Osteocyte (in vitro differentiated cells): ENCODE measurements at places on chromosomes 13 and 19. TPM values are rescaled to one million over a fixed set of nuclear protein-coding genes. Genes with fewer than 3 reads are reported as not detected.

DNA sequence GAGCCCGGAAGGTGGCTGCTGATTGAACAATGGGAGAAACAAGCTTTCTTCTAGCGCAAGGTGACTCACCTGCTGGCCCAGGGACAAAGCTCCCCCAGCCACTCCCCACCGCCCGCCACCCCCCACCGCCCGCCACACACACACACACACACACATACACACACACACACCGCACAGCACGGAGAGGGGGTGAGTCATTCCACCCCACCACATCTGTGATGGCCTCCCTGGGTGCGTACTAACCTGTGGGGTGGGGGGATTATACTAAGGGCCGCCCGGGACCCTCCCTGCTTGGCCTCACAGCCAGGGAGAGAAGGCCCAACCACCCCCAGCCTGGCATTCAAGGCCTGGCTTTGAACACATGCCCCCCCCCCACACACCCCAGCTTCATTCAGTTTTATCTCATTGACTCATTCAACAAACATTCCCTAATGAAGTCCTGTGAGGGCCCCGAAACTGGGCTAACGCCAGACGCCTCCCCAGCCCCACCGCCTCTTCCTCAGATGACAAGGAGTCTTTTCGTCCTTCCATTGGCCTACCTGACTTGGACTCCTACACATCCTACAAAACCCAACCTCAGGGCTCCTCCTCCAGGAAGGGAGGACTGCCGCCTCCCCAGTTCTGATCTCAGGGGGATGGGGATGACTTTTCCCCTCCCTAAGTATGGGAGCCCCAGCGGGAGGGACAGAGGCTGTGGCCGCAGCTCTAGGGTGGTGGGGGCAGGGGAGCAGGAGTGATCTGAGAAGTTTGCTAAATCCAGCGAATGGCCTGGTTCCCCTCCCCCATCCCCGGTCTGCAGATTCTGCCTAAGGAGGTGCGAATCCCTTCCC, 5.8 kb upstream of the ONECUT3 start:
- DNase-seq: no peak

GRCh38 chr13:59364641-59365085, 799.1 kb downstream of the DIAPH3 start:
- DNase-seq: no peak

DNA sequence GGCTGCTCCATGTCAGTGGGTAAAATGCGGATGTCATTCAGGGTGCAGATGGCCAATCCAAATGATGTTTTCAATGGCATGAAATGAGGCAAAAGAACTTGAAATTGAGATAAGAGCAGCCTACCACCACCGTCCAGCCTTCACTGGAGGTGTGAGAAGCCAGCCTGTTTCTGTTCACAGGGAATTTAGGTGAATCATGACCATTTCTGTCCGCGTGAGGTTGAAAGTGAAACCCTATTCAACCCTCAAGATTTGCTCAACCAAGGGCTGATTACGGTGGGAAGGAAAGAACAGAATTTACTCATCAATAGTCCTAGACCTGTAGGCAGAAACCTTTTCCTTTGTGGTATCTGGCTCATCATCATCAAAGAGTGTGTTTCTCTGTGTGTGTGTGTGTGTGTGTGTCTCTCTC, 370.7 kb downstream of the COG6 start:
- DNase-seq: no peak

GRCh38 chr13:32124743-32125142, 93.2 kb downstream of the FRY start:
- no peak for DNase-seq

GRCh38 chr19:28405346-28405742, 807.6 kb downstream of the UQCRFS1 start:
- DNase-seq: peak; percentile 65

- DNase-seq: no peak
Measured at GRCh38 chr19:55451163-55451964, 8.3 kb upstream of the SHISA7 start.

DNA sequence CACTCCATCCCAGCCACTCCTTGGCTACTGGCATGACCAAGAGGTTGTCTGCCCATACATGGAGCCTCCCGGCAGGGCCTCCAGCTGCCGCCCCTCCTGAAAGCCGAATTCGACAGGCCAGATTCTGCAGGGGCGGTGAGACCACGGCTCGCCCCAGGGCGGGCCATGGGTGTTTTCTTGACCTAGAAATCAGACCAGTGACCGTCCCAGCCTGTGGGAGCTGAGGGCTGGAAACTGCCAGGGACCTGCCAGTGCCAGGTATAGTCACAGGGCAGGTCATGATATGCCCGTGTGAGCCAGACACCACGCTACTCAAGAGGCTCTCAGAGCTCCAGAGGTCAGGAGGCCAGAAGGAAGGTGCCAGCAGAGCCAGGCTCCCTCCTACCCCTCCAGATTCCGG, 16.8 kb downstream of the DAPK3 start:
- no peak for DNase-seq

DNA sequence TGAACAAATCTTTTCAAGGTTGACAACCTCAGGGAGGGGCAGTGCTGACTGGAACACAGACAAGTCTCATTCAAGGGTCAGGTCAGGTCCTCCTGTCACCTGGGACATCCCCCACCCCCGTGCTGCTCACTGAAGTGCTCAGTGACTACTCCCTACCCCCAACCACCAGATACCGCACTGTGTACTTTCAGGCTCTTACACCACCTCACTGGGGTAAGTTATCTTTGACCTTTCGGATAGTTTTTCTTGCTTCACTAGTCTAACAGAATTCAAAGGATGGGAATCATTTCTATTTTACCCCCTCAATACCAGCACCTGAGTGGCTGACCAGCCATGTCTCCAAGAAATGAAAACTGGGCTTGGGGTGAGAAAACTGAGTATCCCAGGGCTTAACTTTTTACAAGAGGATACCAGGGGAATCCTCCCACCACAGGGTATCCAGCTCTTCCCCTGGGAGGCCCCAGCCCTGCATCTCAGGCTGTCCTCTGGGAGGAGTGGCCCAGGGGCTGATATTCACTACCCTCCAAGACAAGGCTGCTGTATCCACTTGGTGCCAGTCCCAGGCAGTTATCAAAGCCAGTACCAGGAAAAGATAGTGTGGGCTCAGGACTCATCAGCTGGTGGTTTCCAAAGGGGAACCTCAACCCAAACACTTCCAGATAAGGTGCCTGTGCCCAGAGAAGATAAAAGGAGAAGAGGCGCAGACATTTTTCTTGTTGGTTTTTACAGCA, 2.1 kb downstream of the ZNF563 start:
- DNase-seq: no peak

- DNase-seq: no peak
Measured at GRCh38 chr19:52896431-52897137, 851 bp downstream of the ZNF320 start.

DNA sequence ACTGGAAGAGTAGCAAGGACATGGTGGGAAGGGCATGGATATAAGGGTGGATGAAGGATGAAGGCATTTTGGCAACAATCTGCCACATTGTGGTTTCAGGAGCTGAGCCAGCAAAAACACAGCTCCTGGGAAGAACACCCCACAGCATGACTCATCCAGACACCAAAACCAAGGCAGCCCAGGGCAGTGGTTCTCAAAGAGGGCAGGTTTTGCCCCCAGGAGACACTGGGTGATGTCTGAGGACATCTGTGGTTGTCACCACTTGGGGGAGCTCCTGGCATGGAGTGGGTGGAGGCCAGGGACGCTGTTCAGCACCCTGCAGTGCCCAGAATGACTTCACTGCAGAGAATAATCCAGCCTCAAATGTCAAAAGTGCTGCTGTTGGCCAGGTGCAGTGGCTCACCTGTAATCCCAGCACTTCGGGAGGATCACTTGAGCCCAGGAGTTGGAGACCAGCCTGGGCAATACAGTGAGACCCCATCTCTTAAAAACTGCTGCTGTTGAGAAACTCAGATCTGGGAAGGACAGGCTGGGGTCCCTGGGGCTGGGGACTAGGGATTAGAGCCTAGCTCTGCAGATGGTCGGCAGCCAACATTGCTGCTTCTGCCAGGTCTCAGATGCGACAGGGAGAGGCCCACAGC, 16.1 kb downstream of the ZFR2 start:
- no peak for DNase-seq

- DNase-seq: peak; percentile 78
Measured at GRCh38 chr19:364496-365287, 20.1 kb upstream of the MIER2 start.

DNA sequence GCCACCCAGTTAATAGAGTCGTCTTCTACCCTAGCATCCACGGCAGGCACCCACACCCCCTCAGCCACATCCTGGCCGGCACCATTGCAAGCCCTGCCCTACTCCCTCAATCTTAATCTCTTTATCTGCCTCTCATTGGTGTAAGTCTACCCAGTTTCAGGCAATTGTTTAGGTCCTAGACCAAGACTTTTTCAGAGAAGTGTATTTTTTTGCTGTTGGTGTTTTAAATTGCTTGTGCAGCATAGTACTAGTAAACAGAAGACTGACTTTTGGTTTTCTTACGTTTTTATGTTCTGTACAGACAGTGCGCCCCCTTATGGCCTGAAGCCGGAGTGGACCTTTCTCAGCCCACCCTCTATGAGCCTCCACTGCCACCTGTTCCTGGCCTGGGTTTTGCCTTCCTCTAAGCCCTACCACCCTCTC, 2.3 kb upstream of the LCP1 start:
- no peak for DNase-seq

Gene ZNF222
- total RNA-seq: 6.1 and 6.5 TPM in 2 replicates

Gene GTF2F2
- 14.1 and 15.6 TPM in 2 replicates for total RNA-seq

Gene SLC25A41
- total RNA-seq: 0.27 TPM in 1 of 2 replicates, not detected in the other

Gene SHISA7
- total RNA-seq: not detected in 2 replicates

Gene ZNF229
- total RNA-seq: 4.6 and 4.8 TPM in 2 replicates
